GM20000 (cell line): ENCODE measurements at places on chromosomes 7 and 10.

DNA sequence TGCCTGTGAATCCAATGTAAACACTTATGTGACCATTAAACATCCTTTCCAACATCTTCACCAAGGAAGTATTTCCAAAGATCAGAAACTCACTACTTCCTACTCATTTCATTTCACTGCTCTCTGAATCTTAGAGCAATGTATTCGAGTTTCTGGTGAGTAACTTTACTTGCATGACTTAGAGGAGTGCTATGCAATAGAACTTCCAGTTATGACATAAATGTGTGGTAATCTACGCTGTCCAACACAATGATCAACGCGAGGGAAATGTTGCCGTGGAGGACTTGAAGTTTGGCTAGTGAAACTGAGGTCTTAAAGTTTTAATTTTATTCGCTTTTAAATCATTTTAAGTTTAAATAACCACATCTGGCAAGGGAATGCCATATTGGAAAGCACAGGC lies 1326.3 kb downstream of the XPNPEP1 start:
- DNase-seq = no peak

DNA sequence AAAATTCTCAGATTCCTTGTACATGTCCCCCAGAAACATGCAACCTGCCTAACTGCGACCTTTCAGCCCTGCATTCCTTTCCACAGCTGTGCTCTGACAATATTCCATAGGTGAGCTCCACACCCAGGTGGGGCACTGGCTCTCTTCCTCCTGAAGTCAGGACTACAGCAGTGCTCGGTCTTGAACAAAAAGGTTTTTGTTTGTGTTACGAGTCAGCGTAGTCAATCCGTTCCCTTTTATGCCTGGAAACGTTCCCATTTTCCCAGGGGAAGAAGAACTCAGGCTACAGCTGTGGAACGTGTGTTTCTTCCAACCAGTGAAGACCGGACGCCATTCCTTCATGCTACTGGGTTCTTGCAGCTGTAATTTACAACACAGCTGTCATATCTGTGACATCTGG lies 52.4 kb upstream of the PFKP start:
- DNase-seq = no peak

DNA sequence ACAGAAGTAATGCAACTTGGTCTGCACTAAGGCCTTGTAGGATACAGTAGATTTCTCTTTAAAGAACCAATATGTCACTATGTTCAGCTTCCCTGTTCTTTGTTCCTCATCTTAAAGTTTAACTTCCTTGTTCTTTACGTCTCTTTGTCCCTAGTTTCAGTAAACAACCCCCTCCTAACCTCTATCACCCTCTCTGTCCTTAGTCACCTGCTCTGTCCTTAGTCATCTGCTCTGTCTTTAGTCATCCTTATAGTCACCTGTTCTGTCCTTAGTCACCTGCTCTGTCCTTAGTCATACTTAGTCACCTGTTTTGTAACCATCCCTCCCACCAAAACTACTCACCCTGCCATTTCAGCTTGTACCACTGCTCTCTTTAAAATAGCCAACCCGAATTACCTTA lies 144.6 kb upstream of the TMEM106B start:
- no peak for DNase-seq

DNA sequence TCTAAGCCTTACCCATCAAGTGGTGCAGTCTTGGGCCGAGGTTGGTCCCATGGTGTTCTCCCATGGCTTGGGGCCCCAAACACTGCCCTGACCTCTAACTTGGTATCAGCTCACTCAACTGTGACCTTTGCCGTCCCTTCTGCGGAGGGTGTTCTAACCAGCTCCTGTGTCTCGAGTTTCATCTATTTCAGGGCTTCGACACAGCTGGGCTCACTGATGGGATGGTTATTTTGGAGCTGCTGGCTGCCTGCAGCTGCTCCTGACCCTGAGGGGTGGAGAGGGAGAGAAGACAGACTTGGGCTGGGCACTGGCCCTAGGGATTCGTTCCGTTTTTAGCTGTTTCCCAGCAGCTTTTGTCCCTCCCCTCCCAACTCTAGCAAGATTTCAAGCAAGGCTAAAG lies 86.9 kb downstream of the NEURL1 start:
- DNase-seq = no peak
